Activated naive CD4-positive, alpha-beta T cell treated with anti-CD3 and anti-CD28 coated beads, Interleukin-2, amount 50 U/mL, for 72 hours (primary cell): ENCODE measurements at places on chromosomes 3 and 15.

DNA sequence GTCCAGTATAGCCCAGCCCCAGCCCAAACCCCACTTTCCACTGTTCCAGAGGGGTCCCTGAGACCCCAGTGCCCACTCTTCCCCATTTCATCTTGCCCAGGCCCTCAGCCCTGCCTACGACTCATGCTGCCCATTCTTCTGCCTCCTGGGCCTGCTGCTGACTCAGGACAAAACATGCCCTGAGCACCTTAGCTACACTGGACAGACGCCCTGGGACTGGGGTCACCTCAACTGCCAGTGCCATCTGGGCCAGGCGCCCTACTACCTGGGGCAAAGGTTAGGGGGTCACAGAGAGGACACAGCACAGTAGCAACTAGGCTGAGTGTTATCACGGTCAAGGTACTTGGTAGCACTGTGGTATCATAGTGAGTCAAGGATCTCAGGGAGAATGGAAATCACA, 2.6 kb upstream of the LAMB2 start:
- DNase-seq: no peak

DNA sequence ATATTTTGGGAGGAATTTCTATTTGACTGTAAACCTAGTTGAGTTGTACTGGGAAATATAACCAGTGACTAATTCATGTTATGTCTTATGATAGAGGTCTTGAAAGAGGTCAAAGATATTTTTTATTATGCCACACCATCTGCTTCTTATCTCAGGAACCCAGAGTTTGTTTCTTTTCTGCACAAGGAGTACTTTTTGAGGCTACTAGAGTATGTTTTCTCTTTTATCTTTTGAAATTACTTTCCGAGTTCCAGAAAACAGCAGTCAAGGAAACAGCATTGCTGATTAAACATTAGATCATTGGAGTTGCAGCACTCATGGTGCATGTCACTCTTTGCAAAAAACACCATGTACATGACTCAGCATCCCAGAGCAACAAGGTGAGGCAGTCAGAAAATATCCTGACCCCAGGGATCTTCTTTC, 645.8 kb upstream of the NR2F2 start:
- DNase-seq: no peak

DNA sequence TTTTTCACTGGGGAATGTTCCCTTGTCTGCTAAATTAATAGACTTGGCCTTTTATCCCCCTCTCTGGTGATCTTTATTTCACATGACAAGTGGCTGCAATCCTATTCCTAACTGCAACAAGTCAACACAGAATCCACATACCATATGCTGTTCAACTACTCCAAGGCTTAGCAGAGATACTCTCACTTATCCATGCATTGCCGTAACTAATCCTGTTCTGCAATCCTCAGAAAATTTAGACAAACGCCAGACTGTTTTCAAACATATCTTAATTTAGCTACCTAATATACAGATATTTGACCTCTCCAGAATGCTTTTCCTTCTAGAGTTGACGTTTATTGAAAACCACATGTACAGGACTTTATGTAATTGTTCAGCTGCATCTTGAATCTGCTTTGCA, 37.9 kb downstream of the EID1 start:
- no peak for DNase-seq

- no peak for DNase-seq
These were observed 17.4 kb upstream of the RBMS3 start for GRCh38 chr3:29263476-29263875.

DNA sequence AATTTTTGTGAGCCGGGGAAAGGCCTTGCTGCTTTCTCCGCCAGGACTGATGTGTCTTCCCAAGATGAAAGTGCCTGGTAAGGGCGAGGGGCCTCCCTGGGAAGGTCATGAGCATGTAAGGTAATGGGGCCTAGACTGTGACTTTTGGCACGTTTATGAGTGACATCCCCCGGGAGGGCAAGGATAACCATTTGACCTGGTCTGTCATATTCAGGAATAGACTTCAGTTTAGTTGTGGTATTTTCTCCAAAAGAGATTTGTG, 631 bp upstream of the CNBP start:
- DNase-seq: no peak

DNA sequence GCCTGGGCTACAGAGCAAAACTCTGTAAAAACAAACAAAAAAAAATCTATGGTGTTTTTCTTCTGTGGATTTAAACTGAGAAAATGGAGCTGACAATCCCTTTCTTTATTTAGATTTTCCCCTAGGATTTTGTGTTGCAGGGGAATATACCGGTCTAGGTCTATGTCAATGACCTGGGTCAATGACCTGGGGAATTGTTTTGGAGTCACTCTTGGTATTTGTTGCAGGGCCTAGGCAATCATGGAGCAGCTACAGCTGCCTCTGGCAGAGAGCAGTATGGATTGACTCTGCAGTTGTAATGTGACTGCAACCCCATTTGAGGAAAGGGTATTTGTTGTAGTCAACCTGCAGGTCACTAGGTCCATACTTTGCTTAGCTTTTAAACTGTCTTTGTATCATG, 37.6 kb upstream of the SLC7A14 start:
- DNase-seq: no peak

GRCh38 chr15:67382723-67383122, 128.1 kb downstream of the IQCH start:
- DNase-seq: no peak

DNA sequence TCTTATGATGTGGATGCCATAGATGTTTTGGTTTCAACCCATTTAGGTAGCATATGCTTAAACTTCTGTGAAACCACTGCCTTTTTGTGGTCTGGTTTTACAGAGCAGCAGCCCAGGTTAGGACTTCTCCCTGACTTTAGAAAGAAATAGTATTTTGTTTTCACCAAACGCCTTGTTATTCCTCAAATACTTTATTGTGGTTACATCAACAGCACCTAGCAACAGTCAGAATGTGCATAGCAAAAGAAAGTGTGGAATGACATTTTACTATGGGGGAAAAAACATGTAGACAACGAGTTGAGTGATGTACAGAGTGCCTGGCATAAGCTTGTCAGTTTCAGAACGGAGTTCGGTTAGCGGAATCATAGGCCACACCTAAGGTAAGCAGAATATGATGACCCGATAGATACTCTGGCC, 159.2 kb downstream of the TPRG1 start:
- peak; percentile 9 for DNase-seq

DNA sequence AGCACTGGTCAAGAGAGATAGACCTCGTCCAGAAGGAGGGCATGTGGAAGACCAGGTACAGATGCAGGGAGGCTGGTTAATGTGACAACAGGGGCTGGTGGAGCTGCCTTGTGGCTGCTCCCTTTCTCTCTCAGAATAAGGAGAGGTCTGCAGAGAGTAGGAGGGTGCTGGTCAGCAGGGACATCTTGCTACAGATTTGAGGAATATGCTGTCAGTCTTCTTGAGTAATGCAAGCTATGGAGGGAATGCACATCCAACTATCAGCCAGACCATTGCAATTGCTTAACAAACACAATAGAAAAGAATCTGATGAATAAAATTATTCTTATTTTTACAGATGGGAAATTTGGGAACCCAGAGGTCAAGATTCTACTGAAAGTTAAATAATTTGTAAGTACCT, 20.3 kb upstream of the SIAH2 start:
- DNase-seq: no peak

DNA sequence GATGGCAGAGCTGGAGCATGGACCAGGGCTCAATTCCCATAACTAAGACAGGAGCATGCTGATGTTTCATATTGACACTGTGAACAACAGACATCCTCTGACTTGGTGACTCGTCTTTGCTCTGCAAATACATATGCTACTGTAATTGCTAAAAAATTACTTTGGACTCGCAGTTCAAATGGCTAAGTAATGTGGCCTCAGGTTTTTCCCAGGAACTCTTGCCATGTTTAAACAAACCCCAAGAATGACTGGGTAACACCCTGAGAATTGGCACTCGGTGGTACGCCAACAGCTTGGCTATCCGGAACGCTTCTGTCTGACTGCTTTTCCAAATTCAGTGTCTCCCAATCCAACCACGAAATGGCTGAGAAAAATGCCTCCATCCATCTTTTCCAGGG, 456.7 kb upstream of the THBS1 start:
- no peak for DNase-seq

- no peak for DNase-seq
These were observed 98.8 kb downstream of the SPRED1 start for GRCh38 chr15:38351466-38351865.

- no peak for DNase-seq
These were observed 64.0 kb upstream of the ST3GAL6 start for GRCh38 chr3:98699132-98699531.

GRCh38 chr3:20561166-20561565, 375.2 kb upstream of the SGO1 start:
- no peak for DNase-seq

- no peak for DNase-seq
These were observed 80.4 kb upstream of the MEF2A start for GRCh38 chr15:99485153-99485961.

DNA sequence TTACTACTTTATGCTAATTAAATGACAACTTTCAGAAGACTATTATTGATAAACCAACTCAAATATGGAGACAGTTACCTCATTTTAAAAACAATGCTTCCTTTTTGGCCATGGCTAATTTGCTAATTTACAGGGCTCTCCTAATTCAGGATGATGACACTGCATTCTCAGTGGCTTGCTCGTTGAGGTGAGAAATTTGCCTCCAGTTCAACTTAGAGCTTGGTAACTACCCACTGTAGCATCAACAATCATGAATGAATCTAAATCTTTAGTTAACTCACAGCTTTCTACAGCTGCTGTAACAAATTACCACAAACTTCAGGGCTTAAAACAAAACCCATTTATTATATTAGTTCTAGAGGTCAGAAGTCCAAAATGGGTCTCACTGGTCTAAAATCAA, 14.0 kb downstream of the PBRM1 start:
- DNase-seq: no peak

- no peak for DNase-seq
These were observed 3.4 kb downstream of the HYAL3 start for GRCh38 chr3:50295553-50296431.

- DNase-seq: no peak
These were observed 16.1 kb downstream of the DAZL start for GRCh38 chr3:16589120-16589519.

- DNase-seq: no peak
These were observed 40.3 kb downstream of the UMPS start for GRCh38 chr3:124770336-124771082.

DNA sequence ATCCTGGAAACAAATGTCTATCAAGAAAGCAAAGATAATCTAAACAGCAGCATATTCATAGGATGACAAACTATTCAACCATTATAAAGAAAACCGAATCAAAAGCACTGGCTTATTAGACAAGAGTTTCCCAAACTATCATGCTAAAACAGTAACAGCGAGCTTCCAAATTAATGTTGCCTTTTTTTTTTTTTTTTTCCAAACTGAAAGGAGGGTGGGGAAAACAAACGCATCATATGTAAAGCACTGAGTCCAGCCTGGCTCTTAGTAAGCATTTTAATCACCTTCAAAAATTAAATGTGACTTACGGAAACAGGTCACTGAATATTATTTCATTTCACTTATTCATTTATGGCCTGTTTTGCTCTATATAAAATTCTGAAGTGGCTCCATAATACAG, 2.3 kb downstream of the TJP1 start:
- DNase-seq: no peak

DNA sequence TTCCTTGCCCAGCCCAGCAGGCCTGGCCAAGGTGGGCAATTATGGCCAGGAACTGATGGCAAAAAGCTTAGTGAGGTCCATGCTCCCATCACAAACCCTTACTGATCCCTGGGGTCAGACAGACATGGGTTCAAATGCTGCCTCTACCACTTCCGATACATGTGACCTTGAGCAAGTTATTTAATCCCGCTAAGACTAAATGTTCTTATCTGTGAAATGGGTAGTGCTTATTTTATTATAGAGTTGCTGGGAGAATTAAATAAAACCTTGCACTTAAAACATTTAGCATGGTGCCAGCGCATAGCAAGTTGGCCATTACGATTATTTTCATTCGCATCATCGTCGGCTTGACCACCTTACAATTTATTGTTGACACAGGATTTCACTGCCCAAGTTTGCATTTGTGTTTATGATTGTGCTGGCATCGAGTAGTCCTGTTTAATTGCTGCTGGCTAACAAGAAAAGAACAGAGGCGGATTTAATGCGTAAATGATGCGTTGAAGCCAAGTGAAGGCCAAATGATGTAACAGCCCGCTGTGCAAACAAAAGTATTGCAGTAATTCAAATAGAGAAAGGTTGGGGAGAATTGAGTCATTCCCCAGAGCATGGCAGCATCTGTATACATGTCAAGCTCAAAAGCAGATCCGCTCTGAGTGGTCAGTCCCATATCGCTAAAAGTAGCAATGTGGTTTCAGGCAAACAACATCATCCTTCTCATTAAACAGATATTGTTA, 7.3 kb upstream of the FURIN start:
- DNase-seq: no peak

- DNase-seq: no peak
These were observed 16.8 kb downstream of the GABRR3 start for GRCh38 chr3:98018301-98018700.

DNA sequence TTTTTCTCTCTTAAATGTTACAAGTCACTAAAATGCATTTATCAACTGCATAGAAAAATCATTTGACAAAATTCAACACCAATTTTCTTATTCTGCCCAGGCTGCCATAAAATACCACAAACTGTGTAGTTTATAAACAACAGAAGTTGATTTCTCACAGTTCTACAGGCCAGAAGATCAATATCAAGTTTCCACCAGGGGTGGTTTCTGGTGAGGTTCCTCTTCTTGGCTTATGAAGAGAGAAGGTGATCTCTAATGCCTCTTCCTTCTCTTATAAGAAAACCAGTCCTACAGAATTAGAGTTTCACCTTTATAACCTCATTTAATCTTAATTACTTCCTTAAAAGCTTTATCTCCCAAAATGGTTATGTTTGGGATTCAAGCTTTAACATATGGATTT, 10.9 kb upstream of the CD200R1L start:
- DNase-seq: no peak

DNA sequence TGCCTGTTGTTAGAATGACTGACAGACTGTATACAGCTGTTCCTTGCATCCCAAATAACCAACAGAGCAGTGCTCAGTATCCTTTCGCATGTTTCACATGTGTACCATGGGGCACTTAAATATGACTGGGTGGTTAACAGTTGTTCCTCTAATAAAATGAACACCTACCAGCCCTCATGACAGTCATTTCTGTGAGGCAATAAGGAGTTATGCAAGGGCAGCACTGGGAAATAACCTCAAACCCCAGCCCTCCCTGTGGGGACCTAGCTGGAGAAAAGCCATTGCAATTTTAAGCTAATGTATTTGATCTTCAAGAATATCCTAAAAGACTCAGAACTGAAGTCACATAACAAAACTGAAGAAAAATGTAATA, 7.3 kb downstream of the RFT1 start:
- no peak for DNase-seq
